Inflammatory macrophage (primary cell): ENCODE measurements at places on chromosomes 5 and 9.
A peak's percentile ranks its signal among the peaks of the same experiment; 100 is the strongest.

DNA sequence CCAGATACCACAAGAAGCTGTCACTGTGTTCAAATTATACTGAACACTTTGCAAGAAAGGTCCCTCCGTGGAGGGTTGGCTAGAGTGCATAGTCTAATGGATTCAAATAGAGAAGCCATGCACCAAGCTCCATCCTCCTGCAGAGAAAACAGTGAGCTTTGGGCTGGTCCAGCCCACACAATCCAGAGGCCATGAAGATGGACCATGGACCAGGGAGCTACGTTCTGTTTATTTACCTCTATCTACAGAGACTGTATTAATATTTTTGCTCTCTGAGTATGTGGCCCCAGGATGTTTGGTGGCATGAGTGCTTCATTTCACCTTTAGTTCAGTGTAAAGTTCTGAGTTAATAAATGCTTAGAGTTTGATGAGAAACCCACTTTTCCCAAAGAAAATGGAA lies 114.8 kb upstream of the PJA2 start:
- DNase-seq = no peak

DNA sequence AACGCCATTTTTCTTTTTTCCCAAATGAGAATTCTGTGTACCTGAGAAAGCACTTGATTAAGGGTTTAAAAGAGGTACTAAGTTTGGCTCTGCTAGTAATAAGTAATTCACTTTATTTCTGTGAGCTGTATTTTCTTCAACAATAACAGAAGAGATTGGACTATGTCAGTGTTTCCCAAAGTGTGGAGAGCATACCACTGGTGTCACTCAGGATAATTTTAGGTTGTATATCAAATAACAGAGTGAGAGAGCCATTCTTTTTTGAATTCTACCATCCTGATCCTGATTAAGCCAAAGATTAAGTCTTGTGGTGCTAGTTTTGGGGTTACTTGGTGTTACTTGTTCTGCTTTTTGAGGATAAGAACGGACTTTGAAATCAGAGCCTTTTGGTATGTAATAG lies 142.3 kb upstream of the PPP1R2B start:
- DNase-seq = no peak

- DNase-seq = no peak
Observed at GRCh38 chr5:171355302-171355724, 32.3 kb upstream of the NPM1 start.

DNA sequence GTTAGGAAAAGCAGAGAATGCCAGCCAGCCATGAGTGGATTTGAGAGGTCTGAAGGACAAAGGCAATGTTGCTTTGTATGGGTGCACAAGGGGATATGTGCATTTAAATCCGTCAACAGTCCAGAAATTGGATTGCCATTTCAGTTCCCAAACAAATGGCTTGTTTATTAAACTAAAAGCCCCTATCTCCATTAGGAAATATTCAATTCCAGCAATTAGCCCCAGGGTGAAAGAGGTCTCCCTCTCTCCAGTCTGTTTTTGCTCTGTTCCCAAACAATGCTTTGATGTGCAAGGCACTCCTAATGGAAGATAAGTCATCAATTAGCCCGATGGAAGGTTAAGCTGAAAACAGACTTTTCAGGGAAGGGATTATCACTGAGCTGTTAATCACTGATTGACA lies 101.3 kb downstream of the C9orf152 start:
- DNase-seq = no peak

DNA sequence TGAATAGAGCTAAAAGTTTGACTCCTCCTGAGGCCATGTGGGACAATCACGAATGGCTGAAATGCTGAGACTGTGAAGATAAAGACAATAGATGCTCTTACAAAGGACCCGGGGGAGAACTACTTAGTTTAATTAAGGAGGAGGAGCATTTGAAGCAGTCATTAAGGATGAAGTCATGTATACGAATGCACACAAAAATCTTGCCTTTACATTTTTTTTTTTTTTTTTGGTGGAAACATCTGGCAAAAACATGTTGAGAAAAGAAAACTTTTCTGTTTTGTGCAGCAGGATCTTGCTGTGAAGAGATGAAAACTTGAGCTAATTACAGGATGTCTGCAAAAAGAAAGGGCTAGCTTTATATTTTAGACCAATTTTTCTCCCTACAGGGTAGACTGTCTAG lies 42.3 kb upstream of the NR3C1 start:
- DNase-seq = no peak

DNA sequence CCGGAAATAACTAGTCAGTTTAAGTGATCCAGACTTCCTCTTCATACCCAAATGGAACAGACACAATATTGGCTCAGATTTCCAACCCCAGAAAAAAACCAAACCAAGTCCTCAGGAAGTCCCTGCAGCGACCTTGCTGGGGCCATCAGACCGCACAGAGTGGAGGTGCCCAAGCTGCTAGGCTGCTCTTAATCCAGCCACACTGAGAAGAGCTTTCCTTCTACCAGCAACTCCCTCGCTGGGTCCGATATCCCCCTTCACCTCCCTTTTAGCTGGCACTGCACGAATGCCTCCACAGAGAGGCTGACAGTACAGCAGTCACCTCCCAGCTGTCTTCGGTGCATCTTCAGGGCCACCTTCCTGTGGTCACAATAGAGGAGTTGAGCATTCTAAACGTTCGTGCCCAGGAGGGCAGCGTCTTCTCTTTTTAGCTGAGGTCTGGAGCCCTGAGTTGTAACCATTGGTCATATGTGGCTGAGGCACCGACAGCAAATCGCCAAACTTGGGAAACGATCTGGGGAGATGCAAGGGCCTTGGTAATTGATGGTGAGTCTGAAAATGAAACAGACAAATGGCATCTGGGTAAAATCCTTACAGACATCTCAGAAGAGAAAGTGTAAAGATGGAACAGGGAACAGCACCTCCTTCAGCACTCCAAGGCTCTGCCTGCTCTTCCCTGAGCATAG lies 5.7 kb downstream of the NAIF1 start:
- DNase-seq = no peak

GRCh38 chr9:100602342-100602801 lies 24.5 kb downstream of the CAVIN4 start:
- DNase-seq = peak; percentile 11

DNA sequence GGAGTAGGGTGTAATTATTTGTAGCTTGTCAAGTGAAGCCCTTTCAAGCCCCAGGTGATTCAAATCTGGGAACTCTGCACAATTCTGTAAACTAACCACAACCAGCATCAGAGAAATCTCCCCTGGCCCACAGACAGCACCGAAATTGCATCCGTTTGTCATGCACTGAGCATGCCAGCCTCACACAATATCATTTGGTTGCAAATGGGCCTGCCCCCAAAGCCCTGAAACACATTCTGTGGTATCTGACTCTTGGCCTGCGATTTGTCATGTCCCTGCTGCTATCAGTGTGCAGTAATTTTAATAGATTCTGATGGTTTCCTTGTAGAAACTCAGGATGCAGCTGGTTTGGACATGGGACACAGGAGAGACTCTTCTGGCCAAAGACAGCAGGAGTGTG lies 35.3 kb downstream of the SNX24 start:
- DNase-seq = no peak

GRCh38 chr5:38538161-38538560 lies 18.3 kb downstream of the LIFR start:
- DNase-seq = no peak

DNA sequence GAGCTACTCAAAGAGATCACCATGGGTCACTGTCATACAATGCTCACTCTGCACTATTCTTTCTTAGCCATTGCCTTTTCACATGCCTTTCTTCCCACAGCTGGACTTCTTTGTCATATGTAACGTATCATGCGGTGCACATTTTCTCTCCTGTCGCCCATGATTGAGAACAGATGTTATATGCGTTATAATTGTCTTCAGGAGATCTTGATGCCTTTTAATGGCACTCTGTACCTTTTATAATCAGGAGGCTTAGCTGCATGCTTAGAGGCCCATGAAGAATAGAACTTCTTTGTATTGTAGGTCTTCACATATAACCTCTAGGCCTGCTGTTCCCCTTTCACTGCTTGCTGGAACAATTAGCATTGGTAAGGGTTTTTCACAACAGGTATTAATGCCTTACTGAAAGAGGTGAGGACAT lies 436.1 kb downstream of the CDH10 start:
- no peak for DNase-seq

DNA sequence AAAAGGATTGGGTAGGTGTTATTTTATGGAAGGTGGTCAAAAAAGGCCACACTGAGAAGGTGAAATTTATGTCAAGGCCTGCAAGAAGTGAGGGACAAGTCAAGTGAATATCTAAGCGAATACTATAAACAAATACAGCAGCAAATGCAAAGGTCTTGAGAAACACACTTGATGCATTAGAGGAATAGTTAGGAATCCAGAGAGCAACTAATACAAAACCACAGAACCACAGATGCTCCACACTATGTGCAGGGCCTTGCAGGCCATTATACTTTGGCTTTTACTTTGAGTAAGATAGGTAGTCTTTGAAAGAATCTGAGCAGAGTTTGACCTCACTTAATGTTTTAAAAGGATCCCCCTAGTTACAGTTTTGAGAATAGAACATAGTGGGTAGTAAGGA lies 4.6 kb downstream of the ZNF622 start:
- DNase-seq = no peak

DNA sequence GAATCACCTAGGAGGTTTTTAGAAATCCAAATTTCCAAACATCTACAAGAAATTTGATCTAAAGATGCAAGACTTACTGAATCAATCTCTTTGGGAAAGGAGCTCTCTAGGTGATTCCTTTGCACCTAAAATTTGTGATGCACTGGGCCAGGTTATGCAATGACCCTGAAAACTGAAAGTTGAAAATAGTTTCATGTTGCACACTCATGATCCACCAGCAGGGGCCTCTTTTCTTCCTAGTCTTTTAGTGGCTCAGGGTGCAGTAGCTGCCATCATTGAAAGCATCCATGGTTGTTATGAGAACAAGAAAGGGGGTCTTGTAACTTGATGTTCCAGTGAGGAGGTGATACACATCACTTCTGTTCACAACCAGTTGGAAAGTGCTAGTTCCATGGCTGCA lies 486.8 kb downstream of the PSAT1 start:
- no peak for DNase-seq
